Left colon (tissue), 2 donors: ENCODE measurements at places on chromosomes 7 and 10.
A peak's percentile ranks its signal among the peaks of the same experiment; 100 is the strongest.

- peak; percentile 75 for DNase-seq
Observed at GRCh38 chr7:7416031-7416858, 119.4 kb downstream of the COL28A1 start.

- DNase-seq: no peak
Observed at GRCh38 chr10:73625004-73625883, 16.0 kb downstream of the MYOZ1 start.

GRCh38 chr7:90267263-90267858 is 22.4 kb downstream of the CFAP69 start:
- no peak for DNase-seq

DNA sequence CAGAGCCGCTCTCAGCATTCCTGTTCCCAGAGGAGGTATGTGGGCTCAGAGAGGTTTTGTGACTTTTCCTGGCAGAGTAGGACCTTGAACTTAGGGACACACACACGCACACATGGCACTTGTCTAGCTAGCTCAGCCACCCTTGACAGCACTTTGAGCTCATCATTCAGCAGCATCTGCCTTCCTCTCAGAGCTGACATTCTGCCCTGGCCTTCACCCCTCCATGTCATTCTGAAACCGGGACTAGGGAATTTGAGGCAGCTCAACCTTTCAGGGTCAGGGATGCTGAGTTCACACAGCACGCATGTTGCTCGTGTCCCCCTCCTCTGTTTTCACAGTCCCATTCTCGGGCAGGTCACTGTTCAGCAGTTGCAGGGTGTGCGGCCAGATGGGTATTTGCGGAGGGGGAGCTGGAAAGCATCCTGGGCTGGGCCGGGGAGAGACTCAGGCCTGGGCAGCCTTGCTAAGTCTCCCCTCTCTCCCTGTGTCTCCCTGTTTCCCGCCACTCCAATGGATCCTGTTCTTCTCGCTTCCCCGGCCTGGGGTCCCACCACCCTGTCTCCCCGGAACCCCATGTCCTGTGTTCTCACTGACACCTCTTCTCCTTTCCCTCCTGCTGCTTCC is 78.0 kb downstream of the COL13A1 start:
- no peak for DNase-seq

DNA sequence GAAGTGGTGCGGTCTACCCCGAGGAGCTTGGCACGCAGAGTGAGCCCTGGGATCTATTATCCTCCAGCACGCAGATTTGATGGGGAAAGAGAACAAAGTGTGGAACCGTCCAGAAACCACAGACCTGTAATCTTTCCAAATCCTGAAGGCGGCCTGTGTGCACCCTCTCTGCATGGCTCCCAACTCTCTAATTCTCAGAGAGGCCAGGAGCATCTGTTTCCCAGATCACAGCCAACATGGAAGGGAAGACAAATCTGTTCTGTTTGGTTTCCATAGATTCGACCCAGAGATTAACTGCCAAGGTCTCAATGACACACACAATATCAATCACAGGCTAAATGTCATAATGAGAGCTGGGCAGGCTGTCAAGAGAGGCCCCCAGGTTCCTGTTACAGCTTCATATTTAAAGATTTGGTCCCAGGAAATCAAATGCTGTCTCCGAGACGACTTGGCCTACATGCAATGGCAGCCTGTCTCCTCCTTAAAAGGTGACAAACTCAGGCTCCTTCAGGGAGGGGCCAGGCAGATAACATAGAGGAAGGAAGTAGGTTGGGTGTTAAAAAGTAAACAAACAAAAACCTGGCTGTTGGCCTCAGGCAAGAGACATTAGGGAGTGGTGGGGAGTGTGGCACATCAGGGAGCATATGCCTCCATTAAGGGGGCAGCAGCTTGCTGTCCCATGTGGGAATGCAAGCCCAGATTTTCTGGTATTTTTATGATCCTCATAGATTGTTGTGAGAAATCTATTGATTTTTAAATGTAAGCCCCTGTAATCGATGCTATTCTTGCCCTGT is 48.8 kb upstream of the SAMD8 start:
- no peak for DNase-seq

DNA sequence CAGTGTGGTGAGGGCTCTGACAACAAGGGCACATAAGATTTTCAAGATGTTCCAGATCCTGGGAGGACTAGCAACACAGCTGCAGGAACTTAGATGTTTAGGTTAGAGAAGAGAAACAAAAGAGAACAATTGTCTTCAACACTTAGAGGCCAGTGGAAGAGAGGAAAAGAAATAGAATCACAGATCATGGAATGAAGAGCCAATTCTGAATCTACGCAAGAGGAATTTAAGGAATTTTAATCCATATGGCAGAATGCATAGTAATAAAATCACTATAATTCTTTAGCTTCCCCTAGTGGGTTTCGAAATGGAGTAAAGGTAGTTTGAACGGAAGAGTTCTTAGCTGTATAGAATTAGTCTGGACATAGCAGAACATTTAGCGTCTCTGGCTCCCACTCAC is 114.6 kb upstream of the LRRTM3 start:
- DNase-seq: no peak

GRCh38 chr10:3972460-3973301 is 187.7 kb upstream of the KLF6 start:
- DNase-seq: no peak

DNA sequence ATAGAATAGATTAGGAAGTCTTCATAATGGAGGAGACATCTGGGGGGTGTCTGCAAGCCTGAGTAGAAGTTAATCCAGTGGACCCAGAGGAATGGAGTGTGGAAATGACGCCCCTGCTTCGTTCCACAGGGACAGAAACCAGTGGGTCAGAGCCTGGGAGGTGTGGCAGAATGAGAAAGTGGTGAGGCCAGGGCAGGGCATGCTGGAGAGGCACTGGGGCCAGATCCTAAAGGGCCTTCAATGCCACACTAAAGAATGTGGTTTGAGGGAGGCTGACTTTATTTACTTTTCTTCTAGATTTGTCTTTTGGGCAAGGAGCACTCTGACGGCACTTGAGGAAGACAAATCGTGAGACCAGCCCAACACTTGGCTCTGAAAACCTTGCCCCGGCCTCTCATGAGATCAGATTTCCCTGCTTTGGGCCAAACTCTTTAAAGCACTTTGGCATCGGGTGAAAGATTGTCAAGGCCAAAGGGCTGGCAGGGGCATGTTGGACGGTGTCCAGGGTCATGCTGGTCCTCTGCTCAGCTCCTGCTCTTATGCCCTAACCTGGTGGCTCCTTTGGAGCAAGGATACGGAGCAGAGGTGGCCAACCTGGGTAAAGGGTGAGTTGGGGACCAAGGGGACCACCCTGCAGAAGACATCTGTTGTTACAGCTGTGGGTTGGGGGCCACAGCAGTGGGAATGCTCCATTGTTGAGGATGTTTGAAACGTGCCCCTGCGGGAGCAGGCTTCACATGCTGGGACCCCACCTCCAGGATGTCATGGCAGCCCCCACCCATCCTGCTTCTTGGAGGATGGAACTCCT is 157.0 kb upstream of the ZMIZ1 start:
- DNase-seq: peak; percentile 9

DNA sequence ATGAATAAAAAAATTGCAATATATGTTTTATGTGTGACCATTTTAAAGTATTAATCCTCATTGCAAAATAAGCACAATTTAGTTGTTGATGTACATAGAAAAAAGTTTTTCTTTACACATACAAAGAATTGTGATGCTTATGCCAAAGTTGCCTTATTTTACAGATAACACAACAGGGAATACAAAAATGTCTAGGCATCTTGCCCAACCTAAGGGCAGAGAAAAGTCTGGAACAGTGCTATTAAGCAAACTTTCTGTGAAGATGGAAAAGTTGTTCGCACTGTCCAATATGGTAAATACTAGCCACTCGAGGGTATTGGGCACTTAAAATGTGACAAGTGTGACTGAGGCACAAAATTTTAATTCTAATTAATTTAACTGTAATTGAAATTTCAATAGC is 190.2 kb upstream of the HGF start:
- no peak for DNase-seq

DNA sequence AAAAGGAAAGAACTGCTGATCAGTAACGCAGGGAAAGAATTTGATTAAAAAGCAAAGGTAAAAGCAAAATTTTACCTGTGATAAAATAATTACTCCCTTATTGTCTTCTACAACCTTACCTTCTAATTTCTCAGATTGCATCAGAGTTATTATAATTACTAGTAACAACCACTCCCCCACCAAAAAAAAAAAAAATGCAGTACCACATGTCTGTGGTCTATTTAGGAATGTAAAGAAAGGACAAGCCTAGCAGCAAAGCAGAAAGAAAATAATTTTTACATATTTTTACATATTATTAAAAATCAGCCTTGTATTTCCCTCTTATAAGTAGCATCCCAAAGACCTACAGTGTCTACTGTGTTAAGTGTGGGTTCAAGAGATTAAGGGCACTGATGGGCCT is 430.4 kb downstream of the TFEC start:
- no peak for DNase-seq

DNA sequence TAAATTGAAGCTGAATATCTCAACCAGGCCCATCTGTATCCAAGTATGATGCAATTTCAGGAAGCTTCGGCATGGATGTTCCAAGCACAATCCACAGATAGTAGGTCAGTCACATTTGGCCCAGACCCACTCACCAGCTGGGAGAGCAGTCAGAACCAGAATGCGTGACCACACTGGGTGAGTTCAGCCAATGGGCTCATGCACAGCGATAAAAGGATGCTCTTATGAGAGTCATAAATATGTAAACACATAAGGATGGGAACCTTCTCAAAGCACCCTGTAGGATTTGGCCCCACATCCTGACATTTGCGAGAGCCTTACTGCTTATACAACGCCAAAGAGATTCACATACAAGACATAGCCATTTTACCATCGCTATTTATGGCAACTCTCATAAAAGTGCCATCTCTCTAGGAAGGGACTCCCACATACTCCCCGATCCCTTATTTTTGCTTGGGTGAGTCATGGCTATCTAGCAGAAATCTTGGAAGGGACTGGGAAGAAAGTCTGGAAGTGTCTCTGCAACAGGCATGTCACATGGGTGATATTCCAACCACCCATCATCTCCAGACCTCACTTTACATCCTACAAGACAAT is 3.0 kb downstream of the AFAP1L2 start:
- DNase-seq: peak; percentile 28

DNA sequence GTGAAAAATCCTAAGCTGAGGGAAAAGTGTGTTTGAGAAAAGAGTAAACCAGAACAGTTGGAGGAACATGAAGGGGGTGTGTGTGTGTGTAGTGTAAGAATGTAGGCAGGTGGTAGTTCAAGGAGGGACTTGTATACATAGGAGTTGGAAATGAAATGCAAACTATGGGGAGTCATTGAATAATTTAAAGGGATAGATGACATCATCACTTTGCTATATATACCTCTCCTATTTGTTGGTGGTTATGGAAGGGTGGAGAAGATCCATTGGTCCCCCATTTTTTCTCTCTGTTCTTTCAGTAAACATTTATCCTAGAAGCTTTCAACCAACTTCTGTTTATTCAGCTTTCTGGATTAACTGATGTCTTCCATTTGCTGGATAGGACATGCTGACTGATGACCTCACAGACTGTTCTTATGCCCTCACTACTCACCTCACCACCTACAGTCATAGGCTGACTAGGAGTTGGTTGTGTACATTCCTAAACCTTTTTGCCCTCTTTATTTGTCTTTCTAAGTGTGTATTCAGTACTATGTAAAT is 20.8 kb downstream of the PPP1R9A start:
- DNase-seq: no peak

DNA sequence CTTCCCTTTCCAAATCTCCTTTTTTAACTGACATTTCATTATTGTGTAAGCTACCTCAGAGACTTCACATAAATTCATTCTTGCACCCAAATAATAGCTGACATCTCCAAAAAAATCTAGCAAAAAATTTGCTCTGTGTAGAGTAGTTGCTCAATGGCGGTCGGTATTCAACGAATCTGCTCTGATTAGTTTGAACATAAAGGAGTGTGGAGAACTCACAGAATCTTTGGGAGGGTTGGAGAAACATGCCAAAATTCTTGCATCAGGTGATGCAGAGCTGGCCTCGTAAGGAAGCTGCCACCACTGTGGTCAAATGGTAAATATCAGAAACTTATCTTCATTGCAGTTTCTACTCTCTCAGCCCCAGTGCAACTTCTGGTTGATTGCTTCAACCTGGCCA is 201.2 kb upstream of the MDFIC start:
- DNase-seq: no peak

GRCh38 chr7:24665564-24666294 is 91.5 kb downstream of the GSDME start:
- no peak for DNase-seq

- no peak for DNase-seq
Observed at GRCh38 chr7:1364068-1364905, 95.0 kb downstream of the MICALL2 start.

- no peak for DNase-seq
Observed at GRCh38 chr7:50268223-50268622, 36.3 kb upstream of the IKZF1 start.

DNA sequence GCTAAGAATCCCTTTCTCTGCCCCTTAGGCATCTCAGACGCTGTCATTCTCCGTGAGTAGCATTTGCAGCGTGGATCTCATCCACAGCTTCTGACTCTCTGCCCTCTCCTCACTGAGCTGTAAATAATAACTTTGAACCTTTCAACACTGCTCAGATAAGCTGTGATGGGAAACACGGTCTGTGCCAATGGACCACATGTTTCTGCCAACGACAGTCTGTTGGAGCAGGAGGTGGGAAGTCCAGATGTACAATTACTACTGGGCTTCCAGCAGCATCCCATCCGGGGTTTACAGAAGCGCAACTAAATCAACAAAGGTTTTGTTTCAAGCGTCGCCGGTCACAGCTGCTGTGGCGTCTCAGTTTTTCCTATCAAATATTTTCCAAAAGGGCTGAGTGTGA is 1110.6 kb downstream of the TYW1 start:
- DNase-seq: no peak

DNA sequence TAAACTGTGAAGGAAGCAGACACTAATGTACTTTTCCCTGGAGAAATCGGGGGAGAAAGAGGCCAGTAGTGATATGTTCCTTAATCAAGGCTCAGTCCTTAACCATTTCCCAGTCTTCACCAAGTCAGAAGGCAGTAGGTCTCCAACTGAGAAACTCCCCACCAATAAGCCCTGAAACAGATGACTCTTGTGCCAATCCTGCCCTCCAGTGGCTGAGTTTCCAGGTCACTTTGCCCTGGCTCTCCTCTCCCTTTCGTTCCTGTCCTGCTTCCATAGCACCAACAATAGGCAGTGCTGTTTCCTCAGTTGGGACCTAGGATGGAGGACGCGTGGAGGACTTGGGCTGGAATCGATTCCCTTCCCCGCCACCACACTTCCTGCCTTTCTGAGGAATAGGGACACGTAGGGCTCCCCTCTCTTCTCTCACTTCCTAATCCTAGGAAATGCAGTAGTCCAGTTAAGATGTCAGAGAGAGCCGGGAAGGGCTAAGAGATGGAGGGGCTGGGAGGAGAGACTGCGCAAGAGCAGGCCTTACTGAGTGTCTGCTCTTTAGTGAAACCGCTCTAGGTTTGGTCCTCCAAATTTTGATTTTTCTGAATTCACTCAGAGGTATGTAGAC is 23.4 kb downstream of the ATOH7 start:
- peak; percentile 68 for DNase-seq

DNA sequence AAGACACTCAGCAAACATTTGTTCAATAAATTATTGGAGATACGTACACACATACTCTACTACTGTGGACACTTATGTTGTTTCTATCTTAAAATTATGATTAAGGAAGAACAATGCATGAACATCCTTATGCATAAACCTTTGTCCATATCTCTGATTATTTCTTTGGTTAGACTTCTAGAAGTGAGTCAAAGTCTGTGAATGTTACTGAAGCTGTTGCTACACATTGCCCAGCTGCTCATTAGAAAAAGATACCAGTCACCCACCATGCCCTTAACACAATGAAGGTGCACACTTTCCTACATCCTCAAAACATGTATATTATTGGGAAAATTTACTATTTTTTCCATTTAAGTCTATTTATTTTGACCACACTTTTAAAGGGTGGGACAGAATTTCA is 1.4 kb upstream of the CLRN3 start:
- DNase-seq: no peak

GRCh38 chr10:71748671-71749191 is 24.6 kb downstream of the VSIR start:
- peak; percentile 82 for DNase-seq
